ENCODE measurements at places on chromosomes 7 and 10.

- no peak for DNase-seq
Observed at GRCh38 chr10:49296836-49297235, 2.1 kb upstream of the C10orf71 start.

DNA sequence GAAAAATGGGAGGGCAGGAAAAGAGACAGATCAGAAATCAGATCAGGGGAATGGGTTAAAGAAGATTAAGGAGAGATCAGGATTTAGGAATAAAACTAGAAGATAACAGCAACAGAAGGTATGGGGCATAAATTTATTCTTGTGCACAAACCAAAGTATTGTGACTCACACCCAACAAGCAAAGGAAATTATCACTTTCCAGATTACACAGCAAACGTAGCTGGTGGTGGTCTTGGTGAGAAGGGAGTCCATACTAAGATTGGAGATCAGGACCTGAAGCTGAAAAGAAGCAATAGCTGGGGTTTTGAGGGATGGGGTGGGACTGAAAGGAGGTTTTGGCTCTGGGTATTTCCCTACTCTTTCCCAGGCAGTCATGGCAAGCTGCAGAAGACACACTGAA is 3.5 kb upstream of the MYOZ1 start:
- no peak for DNase-seq

- no peak for DNase-seq
Observed at GRCh38 chr7:43143918-43144589, 31.6 kb downstream of the HECW1 start.

- DNase-seq, result no peak
Observed at GRCh38 chr10:69398466-69398865, 18.3 kb downstream of the TACR2 start.

GRCh38 chr10:57507788-57508187 is 759.9 kb downstream of the IPMK start:
- no peak for DNase-seq

- peak; percentile 75 for DNase-seq
Observed at GRCh38 chr10:79488336-79488735, 24.0 kb upstream of the EIF5AL1 start.

DNA sequence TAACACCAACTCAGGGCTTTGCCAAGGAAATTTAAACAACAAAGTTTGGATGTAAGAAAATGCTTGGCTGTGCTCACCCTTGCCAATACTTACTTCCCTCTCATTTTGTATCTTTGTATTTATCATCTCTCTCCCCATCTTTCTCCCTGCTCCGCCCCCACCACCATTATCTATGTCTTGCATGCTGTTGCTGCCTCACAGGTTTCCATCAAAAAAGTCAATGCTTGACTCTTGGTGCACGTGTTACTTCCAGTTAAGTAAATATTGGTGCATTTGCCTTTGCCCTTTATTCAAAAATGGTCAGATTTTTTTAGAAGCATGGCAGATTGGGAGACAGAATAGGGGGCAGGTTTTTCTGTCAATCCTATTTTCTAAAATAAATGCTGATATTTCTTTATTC is 626.0 kb downstream of the ACTR3B start:
- no peak for DNase-seq

DNA sequence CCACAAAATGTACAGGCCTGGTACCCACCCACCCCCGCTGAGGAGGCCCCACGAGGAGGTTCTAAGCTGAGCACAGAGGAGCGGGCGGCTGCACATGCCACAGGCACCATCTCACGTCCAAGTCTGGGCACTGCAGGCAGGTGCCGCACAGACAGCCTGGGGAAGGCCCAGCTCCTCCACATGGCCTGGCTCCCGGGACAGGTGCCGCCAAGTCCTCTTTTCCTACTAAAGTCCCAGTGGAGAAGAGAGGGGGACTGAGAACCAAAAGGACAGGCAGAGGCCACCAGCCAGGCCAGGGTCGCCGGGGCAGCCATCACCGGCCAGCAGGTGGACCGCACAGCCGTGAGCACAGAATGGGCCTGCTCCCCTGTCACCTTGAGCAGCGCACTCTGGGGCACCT is 91.1 kb downstream of the MAD1L1 start:
- no peak for DNase-seq

GRCh38 chr7:6409944-6410693 is 37.6 kb downstream of the DAGLB start:
- DNase-seq, result no peak

DNA sequence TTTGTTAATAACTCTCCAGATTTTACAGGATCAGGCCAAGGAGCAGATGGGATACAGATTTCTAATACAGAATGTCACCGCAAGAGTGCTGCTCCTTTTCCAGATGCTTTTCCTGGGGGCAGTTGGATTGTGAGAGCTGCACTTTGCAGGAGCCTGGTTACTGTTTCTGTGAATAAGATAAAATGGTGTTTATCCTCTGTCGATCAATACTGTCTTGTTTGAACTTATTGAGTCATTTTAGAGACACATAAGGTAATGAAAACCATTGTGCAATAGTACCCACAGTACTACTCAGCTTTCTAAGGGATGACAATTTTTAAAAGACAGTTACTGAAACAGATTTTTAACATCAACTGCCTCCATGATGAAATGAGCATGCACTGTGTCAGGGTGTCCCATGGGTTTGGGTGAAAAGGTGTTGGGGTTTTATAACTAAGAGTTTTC is 2.9 kb downstream of the A1CF start:
- no peak for DNase-seq

GRCh38 chr7:90211391-90212148 is at the start of gene STEAP2:
Gene STEAP2, plus strand, starts transcription at chr7:90211740. Its CDS starts 13,343 bp downstream, at chr7:90225083.
- DNase-seq, result peak; percentile 92

DNA sequence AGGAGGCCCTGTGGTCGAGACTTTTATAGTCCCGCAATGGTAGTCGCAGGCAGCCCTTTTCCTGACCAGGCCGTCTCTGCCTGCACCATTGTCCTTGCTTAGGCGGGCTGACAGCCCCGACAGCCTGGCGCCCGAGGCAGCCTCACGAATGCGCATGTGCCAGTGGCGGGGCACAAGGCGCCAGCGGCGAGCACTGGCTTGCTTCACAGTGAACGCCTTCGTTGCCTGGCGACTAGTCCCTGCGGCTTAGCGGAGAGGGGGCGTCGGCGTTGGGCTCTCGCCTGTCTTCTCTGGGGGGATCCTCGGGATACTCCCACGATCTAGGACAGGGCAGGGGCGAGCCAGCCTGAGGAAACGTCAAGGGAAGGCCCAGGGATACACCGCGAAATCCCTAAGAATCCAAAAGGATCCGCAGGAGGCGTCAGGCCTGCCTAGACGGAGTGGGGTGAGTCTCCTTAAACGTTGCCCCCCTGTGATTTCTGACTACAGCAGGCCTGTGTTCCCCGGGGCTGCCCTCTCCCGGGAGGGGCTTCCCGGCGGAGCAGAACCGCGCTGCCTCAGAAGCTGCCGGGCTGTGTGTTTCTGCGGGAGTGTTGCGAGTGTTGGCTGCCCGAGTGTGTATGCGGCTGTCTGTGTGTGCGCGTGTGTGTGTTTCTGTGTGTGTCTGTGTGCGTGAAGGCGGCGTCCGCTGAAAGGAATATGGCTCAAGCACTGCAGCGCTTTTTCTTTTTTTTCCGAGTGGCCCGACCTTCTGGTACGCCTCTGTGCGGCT is 20.5 kb upstream of the ZNF273 start:
- no peak for DNase-seq

- no peak for DNase-seq
Observed at GRCh38 chr10:124264271-124264670, 154.5 kb downstream of the OAT start.

DNA sequence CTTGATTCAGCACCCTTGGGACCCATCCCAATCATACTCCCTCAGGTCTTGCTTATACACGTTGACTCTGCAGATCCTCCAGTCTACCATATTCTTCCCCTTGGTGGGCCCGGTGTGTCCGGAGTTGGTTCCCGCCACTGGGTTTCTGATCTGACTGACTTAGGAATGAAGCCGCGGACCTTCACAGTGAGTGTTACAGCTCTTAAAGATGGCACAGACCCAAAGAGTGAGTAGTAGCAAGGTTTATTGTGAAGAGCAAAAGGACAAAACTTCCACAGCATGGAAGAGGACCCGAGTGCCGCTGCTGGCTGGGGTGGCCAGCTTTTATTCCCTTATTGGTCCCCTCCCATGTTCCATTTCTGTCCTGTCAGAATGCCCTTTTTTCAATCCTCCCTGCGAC is 5.9 kb upstream of the GDF10 start:
- DNase-seq, result no peak

- DNase-seq, result no peak
Observed at GRCh38 chr10:69486922-69487730, 35.9 kb downstream of the TSPAN15 start.

- no peak for DNase-seq
Observed at GRCh38 chr7:27000496-27000895, 95.3 kb downstream of the HOXA1 start.

DNA sequence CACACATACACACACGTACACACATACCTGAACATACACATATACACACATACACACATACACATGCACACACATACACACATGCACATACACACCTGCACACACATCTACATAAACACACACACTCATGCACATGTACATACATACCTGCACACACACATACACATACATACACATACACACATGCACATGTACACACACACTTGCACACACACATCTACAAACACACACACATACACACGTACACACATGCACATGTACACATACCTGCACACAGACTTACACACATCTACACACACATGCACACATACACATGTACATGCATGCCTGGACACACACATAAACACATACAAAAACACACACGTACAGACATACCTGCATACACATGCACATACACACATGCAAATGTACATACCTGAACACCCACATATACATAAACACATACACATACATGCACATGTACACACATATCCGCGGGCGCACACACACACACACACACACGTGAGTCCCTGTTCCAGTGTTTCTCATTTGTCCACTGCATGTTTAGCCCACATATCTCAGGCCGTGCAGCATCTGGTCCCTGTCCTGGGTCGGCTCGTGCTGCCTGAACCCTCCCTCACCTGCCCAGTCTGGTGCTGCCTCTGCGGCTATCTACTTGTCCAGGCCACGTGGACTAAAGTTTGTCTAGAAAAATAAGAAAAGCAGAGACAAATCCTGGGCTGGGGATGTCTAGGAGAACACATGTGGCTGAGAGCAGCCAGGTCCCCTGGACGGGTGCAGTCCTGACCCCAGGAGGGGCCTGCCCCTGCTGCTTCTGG is 238.7 kb downstream of the TCERG1L start:
- DNase-seq, result no peak

GRCh38 chr10:42999385-43000020 is 77.4 kb upstream of the RET start:
- no peak for DNase-seq

GRCh38 chr10:63866747-63867140 is 345.5 kb downstream of the REEP3 start:
- DNase-seq, result no peak

DNA sequence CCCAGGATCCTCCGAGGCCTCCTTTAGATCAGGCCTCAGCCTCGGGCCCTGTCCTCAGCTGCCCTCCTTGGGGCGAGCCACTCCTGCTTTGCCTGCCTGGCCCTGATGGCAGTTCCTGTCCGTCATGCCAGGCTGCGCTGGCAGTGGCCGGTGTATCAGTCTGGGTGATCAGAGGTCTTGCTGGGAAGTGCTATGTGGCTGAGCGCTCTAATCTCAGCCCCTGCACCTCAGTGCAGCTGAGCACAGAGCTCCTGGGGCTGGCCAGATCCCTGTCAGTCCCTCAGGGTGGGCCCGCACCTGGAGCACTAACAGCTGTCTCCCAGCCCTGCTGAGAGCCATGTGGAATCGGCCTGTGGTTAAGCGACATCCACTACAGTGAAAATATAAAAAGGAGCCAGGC is 14.8 kb upstream of the CFAP46 start:
- no peak for DNase-seq

- DNase-seq, result peak; percentile 94
Observed at GRCh38 chr7:17275749-17276671, 22.4 kb upstream of the AHR start.

DNA sequence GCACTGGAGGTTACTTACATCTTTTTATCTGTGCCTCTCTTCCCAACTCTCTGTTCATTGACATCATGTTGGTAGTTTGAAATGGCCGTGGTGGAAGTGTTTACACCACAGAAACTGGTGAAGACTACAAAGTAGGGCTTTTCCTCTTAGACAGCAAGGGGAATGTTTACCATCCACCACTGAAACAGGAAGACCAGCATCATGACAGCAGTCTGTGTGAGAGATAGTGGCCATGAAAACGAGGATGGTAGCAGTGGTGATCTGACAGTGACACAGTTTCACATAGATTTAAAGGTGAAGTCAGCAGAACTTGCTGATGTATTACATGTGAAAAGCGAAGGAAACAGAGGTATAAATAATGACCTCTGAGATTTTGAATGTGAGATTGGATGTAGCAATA is 115.7 kb downstream of the CCDC71L start:
- no peak for DNase-seq

- no peak for DNase-seq
Observed at GRCh38 chr7:139950881-139951525, 111.7 kb downstream of the PARP12 start.

DNA sequence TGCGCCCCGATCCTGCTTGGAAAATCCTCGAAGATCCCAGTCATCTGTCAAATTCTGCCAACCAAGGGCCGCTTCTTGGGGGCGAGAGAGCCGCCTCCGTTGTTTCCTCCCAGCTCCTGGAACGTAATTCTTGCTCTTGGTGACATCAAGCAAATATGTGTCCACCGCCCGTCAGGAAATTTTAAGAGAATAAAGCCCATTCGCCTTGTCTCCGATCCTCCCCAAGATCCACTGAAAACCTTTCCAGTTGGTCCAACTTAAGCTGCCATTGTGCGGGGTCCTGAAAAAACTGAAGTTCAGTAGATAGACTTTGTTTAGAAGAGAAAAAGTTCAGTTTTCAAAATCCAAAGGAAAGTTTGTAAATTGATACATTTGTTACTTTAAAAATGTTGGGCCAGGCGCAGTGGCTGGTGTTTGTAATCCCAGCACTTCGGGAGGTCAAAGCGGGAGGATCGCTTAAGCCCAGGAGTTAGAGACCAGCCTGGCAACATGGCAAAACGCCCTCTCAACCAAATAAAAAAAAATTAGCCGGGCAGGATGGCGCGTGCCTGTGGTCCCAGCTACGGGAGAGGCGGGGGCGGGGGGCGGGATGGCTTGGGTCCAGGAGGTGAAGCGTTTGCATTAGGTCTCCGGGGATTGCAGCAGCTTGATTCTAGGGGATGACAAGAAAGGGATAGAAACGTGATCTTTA is 1.0 kb upstream of the ZNF800 start:
- DNase-seq, result no peak

GRCh38 chr7:7181519-7182155 is 707 bp upstream of the C1GALT1 start:
- no peak for DNase-seq

DNA sequence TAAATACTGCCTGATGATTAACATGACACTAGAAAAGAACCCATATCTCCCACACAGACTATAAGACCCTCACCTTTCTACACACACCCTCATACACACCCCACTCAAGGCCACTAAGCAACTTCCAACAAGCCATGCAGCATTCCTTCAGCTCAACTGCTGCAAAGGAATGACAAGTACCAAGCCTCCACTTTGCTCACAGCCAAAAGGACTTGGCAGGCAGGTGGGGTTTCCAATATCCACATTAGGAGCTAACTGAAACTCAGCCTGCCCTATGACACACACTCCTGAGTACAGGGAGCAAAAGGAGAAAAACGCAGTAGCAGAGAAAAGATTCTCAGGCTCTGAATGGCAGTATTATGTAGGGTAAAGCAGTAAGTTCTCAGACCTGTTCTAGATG is 13.4 kb downstream of the USP54 start:
- DNase-seq, result peak; percentile 52

- no peak for DNase-seq
Observed at GRCh38 chr10:78314651-78315050, 281.0 kb downstream of the RPS24 start.

- no peak for DNase-seq
Observed at GRCh38 chr10:47361293-47361692, 13.1 kb downstream of the RBP3 start.

- DNase-seq, result peak; percentile 77
Observed at GRCh38 chr10:101000915-101001658, 1.5 kb downstream of the LZTS2 start.
